ENCODE measurements at places on chromosomes 2 and 18.

DNA sequence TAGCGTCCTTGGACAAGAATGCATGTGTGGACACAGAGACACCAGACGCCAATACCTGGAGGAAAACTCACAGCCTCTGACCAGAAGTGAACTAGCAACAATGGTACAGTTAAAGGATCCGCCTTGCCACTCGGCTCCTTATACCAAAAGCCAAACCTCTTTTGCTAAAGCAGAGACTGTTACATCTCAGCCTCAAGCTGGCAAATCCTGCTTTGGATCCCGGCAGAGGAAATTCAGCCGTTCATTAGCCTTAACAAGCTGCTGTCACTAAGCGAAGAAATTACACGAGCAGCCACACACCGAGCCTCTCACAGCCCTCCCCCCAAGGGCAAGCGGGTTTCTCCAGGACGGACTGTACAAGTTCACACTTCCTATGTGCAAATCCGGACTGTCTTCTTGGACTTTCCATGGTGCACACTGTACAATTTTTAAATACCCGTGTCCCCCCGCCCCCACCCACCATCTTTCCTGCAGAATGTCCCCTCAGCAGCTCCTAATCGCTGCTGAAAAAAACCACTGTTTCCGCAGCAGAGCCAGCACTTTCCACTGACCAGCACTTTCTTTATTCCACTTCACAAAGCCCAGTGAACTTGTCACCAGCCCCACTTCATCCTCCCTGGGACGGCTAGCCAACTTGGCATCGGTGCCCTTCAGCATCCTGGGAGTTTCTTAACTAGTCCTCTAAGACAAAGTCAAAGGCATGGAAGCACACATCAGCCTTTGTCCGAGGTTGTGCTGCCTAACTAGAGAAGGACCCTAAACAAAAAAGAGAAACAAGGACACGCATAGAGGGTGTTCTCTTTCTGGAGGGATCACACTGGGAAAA lies 1.5 kb downstream of the KLF7 start:
- no peak for DNase-seq

DNA sequence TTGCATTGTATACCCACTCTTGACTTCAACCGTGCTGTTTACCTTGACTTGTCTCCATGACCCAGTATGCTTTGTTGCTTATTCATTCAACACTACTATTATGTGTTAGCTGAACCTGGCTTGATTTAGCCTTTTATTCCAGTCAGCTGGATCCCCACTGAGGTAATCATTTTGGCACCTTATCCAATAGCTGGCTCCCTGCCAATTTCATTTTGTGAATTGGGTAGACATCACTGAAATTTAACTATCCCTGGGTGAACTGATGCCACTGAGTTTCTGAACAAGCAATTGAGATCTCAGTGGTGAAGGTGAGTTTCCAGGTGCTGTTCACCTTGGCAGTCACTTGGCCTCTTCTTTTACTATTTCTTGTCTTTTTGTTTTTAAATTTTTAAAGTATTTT lies 584.3 kb downstream of the ADCYAP1 start:
- DNase-seq: no peak

GRCh38 chr18:12463191-12463590 lies 55.5 kb downstream of the PRELID3A start:
- DNase-seq: no peak

- no peak for DNase-seq
These were observed 24.2 kb upstream of the TOGARAM2 start for GRCh38 chr2:28956890-28957289.

GRCh38 chr2:162422894-162423293 lies 79.0 kb downstream of the GCA start:
- DNase-seq: no peak

DNA sequence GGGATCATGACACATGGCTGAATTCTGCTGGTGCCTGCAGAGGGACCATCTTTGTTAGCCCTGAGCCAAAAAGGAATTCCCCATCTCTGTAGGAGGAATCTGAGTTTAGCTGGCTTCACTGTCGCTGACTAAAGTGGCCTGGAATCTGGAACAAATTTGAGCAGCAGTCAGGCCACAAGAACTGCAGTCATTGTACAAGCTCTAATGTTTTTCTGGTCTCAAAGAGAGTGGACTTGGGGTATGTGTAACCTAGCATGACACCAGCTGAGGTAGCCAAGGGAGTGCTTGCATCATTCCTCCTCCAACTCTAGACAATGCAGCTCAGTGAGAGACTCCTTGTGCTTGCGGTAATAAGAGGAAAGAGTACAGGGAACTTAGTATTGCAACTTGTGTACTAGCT lies 539.1 kb upstream of the LRRTM4 start:
- DNase-seq: no peak

DNA sequence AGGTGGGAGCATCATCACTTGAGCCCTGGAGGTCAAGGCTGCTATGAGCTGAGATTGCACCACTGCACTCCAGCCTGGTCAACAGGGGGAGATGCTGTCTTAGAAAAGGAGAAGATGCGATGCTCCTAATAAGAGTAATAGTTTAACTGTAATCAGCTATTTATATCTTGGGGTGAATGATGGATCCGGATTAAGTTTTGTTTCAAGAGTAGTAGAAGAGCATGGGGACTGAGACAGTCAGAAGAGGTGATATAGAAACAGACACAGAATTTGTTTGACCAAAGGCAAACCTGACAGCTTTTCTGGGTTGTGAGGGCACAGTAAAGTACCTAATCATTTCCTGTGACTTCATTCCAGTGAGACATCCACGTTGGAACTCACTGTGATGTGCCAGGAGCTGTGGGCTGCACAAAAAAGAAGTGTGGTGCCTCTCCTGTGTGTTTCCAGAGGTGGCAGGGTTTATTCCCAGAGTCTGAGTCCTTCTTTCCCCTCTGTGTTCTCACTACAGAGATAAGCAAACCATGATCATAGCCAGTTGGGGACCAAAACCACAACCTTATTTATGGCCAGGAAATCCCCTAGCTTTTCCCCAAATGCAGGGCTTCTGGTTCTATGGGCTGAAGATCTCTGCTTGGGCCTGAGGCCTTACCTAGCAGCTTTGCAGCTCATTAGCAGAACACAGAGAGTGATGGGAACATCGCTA lies 113.7 kb downstream of the XRCC5 start:
- DNase-seq: no peak

GRCh38 chr2:224925061-224925809 lies 117.0 kb downstream of the DOCK10 start:
- no peak for DNase-seq

- DNase-seq: no peak
These were observed 85.2 kb downstream of the NDUFA10 start for GRCh38 chr2:239939736-239940483.
